ENCODE measurements at places on chromosomes 2 and 18.
A peak's percentile ranks its signal among the peaks of the same experiment; 100 is the strongest.

GRCh38 chr2:190408538-190409271, 550 bp downstream of the MFSD6 start:
- DNase-seq: peak; percentile 76

DNA sequence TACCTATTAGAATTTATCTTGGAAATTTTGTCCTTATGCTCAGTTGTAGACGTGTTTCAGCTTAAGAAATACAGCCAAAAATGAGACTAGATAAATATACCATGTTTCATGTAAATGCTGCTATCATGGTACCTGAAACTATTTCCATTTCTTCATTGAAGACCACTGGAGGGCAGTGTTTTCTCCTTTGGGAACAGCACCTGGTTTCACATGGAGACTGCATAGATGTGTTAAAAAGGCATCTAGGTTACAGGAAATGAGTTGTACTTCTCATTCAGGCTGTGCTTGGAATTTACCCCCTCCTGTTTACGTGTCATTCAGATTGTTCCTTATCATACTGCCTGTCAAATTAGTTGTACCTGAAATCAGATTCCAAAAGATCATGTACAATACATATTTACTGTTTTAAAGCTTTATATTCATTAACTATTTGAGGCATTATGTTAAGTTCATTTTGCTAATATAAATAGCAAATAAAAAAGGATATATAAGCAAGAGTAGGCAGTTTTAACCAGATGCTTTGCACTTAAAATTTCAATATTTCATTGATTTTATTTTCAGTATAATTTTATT, 57.3 kb upstream of the PSMD14 start:
- DNase-seq: peak; percentile 25

- DNase-seq: no peak
These were observed 40.6 kb downstream of the GEMIN6 start for GRCh38 chr2:38818565-38818964.

DNA sequence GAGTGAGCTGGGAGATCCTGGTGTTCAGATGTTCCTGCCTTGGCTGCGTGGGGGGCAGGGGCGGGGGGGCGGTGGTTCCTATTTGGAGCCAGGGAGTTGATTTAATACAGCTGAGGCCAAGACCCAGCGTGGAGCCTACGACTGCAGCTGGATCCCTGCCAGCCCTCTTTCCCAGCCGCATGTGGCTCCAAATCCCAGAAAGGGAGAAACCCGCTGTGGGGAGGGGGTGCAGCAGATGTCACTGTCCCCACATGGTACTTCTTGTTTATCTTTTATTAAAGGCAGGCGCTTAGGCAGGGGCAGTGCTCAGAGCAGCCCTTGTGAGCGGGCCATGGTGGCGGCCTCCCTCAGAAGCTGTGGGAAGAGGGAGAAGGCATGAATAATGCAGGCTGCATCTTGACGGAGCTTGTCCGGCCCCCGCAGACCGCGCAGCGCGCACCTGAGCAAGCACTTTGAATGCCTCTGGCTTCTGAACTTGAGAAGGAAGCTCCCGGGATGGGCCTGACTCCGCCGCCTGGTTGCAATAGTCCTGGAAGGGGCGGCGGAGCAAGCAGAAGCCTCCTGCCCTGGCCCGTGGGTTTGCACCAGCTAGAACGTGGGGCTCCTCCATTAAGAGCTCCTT, 112.1 kb downstream of the GLI2 start:
- DNase-seq: no peak

DNA sequence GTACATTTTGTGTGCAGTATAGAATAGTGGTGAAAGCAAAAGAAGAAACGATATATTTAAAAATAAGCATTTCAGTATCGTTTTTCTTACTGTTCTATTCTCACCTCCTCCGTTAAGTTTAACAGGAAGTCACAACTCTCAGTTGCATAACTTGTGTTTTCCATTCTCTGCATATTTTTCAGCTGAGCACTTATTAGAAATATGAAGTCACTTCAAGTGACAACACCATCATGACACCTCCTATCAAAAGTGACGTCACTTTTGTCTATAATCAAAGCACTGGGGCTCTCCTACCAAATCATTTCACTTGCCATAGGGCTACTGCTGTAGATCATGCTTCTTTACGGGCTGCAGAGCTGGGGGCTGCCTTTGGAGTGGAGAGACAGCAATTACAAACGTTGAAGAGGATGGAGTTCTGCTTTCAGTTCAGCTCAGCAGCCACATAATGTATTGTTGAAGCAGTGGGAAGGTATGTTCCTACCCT, 36.3 kb downstream of the STAT4 start:
- peak; percentile 51 for DNase-seq

DNA sequence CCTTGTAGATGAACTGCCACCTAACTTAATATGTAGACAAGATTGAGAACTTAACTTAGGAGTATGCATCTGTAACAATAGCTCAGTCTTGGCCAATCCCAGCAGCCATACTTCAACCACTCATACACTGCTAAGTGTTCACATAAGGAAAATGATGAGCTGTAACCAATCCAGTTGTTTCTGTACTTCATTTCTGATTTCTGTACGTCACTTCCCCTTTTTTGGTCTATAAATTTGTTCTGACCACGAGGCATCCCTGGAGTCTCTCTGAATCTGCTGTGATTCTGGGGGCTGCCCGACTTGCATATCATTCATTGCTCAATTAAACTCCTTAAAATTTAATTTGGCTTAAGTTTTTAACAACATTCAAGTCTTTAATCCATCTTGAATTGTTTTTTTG, 6.4 kb downstream of the SH3YL1 start:
- no peak for DNase-seq

- no peak for DNase-seq
These were observed 8.2 kb downstream of the ADAM17 start for GRCh38 chr2:9547262-9547991.

- no peak for DNase-seq
These were observed 21.3 kb downstream of the SLC66A2 start for GRCh38 chr18:79930020-79930642.

DNA sequence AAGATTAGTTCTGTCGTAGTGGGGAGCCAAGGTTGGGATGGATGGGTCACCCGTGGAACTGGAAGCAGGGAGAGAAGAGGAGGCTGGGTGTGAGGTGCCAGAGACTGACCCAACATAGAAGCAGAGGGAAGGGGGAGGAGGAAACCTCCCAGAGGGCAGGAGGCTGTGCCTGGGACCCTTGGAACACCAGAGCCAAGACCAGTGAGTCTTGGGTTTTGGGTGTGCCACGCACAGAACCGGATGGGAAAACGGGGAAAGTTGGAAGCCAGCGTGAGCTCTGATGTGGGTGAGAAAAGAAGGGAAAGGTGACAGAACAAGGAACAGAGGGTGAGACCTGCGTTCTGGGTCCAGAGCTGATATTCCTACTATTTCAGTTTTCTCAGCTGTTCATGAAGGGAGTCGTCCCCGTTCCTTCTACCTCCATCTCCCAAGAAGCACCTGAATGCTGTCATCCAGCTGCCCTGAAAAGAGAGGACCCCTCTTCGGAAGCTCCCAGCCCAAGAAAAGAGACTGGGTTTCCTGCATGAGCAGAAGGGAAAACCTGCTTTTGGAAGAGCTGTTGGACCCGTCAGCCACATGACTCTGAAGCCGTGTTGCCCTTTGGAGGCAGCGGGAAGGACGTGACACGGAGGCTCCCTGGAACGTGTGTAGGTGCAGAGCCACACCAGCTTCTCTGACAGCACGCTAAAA, 250.1 kb downstream of the NDUFA10 start:
- DNase-seq: no peak

DNA sequence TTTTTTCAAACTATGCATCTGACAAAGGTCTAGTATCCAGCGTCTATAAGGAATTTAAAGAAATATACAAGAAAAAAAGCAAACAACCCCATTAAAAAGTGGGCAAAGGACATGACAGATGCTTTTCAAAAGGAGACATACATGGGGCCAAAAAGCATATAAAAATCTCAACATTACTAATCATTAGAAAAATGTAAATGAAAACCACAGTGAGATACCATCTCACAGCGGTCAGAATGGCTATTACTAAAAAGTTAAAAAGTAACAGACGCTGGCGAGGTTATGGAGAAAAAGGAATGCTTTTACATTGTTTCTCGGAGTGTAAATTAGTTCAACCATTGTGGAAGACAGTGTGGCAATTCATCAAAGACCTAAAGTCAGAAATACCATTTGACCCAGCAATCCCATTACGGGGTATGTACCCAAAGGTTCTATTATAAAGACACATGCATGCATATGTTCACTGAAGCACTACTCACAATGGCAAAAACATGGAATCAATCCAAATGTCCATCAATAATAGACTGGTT, 643.1 kb upstream of the LRRTM1 start:
- DNase-seq: no peak

DNA sequence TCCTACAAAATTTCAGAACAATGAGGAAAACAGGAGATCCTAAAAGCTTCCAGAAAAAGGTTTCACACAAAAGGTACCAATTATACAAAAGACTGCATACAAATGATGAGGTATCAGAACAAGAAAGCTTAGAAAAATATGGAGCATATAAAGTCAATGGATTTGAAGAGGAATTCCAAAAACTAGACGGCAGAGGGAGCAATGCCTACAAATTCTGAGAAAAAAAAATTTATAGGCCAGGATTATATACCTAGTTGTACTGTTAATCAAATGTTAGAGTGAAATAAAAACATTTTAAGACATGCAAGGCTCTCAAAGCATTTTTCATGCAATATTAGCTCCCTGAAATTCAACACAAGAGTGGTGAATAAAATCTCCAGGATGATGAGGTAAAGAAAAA, 106.2 kb downstream of the ZRANB3 start:
- no peak for DNase-seq

- DNase-seq: no peak
These were observed 239.4 kb downstream of the KLHL29 start for GRCh38 chr2:23624378-23624777.

GRCh38 chr2:3461801-3462492, 57.4 kb downstream of the ADI1 start:
- DNase-seq: peak; percentile 39

DNA sequence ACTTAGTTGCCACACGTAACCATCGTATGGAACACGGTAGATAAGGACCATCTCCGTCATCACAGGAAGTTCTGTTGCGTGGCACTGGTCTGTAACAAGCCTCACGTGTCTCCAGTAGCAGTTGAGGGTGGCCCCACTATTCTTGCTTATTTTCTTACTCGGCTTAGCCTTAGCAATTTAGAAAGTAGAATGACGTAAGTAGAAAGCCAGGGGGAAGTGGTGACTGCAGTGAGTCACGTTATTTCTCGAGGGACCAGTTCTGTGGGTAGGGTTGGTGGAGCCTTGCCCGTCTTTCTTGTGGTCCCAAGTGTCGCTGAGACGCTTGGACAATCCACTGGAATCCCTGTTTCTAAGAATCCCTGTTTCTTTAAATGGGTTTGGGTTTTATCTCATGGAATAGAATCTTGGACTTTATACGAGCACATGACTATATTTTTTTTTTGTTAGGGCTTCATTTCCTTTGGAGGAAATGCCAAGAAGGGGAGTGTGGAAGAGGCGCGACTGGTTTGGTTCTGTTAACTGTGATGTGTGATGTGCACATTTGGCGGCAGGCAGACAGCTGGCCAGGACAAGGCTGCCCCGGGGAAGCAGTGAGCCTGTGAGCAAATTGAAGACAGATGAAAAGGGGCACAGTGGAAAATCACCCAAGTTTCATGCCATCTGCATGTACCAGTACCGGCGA, 96.2 kb downstream of the CABLES1 start:
- peak; percentile 67 for DNase-seq
